ENCODE measurements at places on chromosomes 6 and 20. TPM values are rescaled to one million over a fixed set of nuclear protein-coding genes. Genes with fewer than 3 reads are reported as not detected.

DNA sequence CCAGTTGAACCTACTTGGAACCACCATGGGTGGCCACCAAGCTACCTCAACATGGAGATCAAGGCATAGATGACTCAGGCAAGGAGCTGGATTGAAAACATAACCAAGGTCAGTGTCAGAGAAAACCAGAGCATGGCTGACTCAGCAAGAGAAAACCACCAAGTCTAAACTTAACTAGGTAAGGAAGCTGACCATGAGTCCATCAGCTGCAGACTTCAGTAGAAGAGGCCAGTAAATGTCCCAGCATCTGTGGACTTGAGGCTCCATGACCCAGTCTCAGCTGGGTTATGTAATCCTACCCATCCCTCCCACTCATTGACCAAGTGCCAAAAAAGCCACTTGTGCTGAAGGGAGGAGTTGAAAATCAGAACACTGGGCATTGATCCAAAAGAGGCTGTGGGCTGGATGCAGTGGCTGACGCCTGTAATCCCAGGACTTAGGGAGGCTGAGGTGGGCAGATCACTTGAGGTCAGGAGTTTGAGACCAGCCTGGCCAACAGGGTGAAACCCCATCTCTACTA, 93.7 kb upstream of the CBLN4 start:
- DNase-seq, result no peak

DNA sequence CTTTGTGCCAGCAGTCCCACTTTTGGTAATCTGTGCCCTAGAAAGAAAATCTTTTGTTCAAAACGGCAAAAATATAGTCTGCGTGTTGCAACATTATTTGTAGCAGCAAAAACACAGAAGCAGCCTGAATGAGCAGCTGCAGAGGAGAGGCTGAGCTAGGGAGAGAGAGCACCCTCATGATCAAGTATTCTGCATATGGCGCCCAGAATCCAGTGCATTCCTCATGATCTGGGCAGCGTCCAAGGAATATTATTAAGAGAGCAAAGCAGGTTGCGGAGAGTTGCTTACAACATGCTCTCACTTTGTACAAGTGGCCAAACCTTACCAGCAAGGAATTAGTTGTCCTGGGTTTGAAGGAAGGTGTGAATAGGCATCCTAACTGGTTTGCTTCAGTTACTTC, 25.9 kb downstream of the KIZ start:
- DNase-seq, result no peak

DNA sequence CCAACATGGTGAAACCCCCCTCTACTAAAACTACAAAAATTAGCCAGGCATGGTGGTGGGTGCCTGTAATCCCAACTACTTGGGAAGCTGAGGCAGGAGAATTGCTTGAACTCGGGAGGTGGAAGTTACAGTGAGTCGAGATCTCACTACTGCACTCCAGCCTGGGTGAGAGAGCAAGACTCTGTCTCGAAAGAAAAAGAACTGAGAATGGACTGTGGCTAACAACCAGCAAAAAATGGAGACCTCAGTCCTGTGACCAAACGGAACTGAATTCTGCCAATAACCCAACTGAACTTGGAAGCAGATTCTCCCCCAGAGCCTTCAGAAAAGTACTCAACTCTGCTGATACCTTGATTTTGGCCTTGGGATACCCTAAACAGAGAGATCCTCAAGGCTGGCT, 604.5 kb downstream of the DOK5 start:
- DNase-seq, result no peak

The PHACTR1 gene
- 25.1 TPM for total RNA-seq

DNA sequence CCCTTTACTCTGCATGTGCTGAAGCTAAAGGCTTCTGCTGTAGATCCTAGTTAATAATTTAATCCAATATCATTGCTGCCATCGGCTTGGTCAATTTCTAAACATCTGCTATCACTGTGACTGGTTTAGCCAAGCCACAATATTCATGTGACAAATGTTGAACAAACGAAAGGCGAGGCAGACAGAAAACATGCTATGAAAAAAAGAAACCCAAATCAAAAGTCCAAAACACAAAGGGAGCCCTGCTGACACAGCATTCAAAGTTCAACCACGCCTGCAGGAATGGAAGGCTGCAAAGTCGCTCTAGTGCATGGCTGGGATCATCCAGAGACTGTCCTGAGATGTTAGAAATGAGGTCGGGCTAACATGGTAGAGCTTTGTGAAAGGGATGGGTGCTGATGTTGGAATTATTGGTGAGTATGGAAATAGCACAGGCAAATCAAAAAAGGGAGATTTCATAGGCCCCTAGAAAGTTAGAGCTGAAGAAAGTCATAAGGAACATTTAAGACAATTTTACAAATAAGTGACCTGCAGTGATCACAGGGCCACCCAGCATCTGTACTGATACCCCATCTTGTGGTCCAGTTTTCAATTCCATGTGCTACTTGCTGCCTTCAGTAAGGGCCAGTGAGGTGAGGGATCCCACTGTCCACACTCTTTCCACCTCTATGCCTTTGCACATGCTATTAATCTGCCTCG, 8.8 kb upstream of the NHSL1 start:
- DNase-seq, result no peak

DNA sequence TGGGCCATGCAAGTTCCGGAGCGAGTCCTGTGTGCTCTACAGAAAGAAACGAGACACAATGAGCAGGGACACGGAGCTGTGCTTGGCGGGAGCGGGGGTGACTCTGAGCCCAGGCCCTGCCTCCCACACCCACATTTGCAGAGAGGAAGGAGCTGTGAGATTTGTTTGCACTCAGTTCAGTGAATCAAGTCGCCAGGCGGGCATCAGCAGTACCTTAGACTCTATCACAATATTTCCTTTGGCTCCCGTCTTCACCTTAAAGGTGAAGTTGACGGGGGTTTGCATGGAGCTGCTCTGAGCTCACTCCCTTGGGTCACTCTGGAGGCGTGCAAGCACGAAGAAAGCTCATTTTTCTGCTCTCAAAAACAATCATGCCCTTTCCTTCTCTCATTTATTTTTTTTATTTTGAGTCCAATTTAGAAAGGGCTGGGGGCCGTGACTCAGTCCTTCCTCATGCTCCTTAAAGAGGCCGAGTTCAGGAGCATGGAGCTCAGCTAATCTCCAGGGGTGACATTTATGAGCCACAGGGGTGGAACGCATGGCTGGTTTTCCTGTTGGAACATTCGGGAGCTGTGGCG, 188.2 kb downstream of the NFATC2 start:
- DNase-seq, result no peak

GRCh38 chr6:31074401-31074800, 38.0 kb downstream of the C6orf15 start:
- no peak for DNase-seq

Measured in right cardiac atrium (tissue), 5 donors.